ENCODE measurements at places on chromosomes 6 and 20.

DNA sequence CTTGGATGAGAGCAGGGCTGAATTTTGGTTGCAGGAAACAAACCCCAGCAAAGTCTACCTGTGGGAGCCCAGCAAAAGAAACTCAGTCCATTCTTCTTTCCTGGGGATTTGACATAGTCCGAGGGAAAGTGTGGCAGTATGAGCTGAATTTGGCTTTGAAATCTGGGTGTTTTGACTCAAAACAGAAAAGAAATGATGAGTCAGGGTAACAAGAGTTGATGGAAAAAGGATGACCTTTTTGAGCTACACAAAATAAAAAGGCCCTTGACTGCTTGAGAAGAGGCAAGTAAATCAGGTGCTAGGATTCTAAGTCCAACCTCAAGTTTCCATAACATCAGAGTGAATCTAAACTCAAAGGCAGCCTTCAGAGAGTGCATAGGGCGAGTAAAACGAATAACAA is 163.3 kb upstream of the BMP2 start:
- no peak for DNase-seq

- no peak for DNase-seq
Observed at GRCh38 chr6:72712910-72713309, 91.0 kb downstream of the KCNQ5 start.

- no peak for DNase-seq
Observed at GRCh38 chr6:161115468-161115867, 123.9 kb downstream of the MAP3K4 start.

DNA sequence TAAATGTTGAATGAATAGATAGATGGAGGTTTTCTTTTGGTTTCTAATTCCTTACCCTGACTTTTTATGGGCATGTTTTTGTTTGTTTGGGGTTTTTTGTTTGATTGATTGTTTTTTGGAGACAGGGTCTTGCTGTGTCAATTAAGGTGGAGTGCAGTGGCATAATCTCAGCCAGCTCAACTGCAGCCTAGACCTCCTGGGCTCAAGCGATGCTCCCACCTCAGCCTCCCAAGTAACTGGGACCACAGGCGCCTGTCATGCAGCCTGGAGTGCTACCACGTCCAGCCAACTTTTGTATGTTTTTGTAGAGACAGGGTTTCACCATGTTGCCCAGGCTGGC is 1.5 kb upstream of the NUDT3 start:
- no peak for DNase-seq

DNA sequence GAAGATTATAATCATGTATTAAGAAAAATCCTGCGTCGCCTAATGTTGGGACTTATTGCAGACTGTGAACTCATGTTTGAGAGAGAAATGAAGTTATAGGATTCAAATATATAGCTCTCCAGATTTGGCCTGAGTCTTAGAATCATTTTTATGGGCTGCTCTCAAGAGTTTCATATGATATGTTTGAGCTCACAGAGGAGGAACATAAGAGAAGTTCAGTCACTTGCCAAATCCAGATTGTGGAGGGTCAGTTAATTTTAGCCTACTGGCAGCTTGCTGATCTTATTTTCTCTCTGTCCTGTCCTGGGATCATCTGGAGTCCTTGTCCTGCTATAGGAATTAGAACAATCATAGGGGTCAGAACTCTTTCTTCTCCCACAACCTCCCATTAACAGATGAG is 186.1 kb upstream of the SUPT3H start:
- no peak for DNase-seq

DNA sequence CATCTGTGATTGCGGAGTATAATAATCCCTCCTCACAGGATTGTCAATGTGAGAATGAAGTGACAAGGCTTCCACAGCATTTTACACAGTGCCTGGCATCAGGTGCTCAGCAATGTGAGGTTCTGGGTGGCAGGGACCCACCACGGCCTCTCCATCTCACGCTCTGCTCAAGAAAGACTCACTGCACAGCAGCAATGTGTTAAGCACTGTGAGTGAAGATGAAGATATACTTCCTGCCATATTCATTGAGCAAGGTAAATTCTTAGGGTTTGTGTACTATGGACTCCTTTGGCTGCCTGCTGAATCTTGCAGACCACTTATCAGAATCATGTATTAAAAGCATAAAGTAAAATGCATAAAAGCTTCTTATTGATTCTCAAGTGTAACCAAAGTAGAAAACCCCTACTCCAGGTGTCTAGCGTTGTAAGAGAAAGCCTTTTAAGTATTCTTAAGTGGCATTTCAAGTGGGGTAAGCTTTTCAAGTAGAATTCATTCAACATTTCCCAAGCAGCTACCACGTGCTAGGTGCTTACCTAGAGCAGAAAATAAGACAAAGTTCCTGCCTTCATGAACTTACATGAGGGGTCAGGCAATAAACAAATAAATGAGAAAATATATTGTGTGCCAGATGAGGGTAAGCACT is 17.0 kb upstream of the MEP1A start:
- DNase-seq: no peak

- no peak for DNase-seq
Observed at GRCh38 chr6:85460154-85460920, 10.5 kb downstream of the NT5E start.

DNA sequence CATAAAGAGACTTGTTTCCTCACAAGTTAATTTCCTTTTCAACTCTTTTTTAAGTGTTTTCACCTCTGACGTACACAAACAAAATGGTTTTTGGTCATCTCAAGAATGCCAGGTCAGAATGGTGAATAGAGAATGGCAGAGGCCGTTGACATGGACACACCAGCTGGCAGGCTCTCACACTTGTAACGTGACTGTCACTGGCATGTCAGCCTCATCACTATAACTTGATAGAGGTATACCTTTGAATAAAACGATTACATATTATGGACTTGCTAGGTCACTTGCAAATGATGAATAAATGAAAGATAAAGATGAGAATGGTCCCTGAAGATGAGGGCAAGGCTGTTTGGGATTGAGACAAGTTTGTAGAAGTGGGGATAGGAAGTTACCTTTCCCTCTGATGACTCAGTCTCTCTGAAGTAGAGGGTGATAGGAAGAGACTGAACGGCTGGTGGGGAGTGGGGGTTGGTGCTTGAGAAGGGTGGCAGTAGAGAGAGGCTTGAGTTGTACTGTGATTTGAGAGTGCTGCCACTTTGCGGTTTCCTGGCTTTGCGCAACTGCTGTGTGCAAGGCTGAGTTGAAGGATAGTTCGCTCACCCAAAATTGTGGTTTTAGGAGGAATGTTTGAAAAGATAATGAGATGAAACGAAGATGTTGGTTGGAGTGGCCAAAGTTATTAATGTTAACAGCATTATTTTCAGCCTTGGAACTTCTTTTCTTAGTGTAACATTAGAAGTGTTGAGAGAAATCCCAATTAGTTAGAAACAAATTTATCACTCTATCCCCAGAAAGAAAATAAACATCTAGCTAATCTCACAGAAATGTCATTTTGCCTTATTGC is 30.3 kb downstream of the TBPL1 start:
- no peak for DNase-seq

DNA sequence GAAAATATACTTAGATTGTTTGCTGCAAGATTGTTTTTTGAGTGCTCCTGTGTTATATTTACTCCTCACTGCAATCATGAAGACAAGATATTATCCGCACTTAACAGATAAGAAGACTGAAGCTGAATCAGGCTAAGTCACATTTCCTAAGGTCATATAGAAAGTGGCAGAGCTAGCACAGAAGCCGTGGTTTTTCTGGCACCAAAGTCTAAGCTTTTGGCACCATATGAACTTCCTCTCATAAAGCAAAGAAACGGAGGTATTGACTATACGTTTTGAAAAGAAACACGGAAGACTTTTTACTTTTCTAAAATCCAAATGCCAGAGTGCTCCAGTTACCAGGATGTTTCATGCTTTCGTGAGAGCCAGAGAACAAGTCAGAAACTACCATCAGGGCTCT is 9.3 kb upstream of the DTD1 start:
- DNase-seq: no peak

DNA sequence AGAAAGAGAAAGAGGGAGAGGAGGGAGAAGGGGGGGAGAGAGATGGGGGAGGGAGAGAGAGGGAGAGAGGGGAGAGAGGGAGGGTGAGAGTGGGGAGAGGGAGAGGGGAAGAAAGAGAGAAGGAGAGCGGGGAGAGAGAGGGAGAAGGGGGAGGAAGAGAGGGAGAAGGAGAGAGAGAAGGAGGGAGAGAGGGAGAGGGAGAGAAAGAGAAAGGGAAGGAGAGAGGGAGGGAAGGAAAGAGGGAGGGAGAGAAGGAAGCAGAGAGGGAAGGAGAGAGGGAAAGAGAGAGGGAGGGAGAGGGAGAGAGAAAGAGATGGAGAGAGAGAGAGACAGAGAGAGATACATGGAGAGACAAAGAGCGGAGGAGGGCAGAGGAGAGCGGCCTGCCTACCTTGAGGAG is 23.8 kb downstream of the GATA5 start:
- DNase-seq: no peak
